Inflammatory macrophage treated with lipopolysaccharide for 1 hour (primary cell): ENCODE measurements at places on chromosomes 2 and 18.
A peak's percentile ranks its signal among the peaks of the same experiment; 100 is the strongest.

- peak; percentile 95 for DNase-seq
Observed at GRCh38 chr18:77131100-77131651, 1.4 kb downstream of the MBP start.

DNA sequence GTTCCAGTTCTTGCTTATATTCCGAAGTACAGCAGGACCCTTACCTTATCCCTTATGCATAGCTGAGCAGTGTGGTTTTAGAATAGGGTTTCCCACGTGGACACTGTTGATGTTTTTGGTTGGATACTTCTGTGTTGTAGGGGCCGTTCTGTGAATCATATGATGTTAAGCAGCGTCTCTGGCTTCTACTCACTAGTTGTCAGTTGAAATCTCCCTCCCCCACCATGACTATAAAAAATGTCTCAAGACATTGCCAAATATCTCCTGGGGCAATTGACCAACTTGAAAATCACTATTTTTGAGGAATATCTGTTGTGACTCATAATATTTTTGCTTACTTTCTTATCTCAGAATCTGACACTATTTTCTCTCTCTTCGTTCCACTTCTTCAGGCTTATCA is 713.7 kb downstream of the TSN start:
- DNase-seq: no peak

- no peak for DNase-seq
Observed at GRCh38 chr2:43178602-43179542, 47.5 kb downstream of the ZFP36L2 start.

DNA sequence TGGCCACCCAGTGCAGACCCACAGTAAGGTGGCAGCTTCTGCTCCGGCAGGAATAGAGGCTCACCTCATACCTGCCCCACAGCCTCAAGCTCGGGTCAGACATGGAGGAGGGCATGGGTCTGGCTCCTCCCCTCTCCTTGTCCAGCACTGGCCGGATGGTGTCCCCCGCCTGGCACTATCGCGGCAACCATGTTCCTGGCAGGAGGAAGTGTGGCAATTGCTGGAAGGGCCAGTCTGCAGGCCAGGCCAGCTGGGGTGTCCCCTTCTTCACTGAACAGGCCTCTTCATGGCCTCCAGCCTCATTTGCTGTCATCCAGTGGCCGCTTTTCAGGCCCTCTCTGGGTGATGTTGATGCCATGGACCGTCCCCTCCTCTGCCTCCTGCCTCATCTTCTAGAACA is 41.4 kb upstream of the SMAD7 start:
- peak; percentile 44 for DNase-seq

DNA sequence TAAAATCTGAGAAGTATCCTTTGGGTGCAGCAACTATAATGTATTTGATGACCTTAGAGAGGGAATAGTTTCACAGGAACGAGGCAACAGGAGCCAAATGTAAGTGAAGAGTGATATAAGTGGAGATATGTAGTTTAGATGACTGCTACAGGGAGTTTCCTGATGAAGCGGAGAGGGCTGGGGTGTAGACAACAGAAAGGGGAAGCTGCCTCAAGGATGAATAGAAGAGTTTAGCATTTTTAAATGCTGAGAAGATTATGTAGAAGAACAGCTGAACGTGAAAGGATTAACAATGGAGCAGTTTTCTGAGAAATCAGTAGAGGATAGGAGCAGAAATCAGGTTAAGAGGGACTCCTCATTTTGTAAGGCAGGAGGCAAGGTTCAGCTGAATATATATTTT is 133.3 kb downstream of the LCLAT1 start:
- DNase-seq: no peak

DNA sequence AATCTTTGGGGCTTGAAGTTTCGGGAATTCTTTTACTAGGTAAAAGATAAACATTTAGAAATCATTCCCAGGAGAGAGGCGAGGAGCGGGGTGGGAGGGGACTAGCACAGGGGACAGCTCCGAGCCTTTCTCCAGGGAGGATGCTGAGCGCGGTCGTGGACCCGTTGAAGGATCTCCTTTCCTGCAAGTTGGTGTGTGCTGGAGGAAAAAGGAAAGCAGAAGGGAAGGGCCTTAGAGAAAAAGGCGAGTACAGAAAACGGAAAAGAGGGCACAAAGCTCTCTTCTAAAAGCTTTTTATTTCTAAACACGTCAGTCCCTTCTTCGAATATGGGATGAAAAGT is 640 bp downstream of the SLC39A6 start:
- no peak for DNase-seq

GRCh38 chr2:178072383-178073301 is at the start of gene PDE11A:
TSS of gene PDE11A (minus strand) at chr2:178072777. CDS start at chr2:178072437, 340 bp downstream.
- DNase-seq: peak; percentile 23

DNA sequence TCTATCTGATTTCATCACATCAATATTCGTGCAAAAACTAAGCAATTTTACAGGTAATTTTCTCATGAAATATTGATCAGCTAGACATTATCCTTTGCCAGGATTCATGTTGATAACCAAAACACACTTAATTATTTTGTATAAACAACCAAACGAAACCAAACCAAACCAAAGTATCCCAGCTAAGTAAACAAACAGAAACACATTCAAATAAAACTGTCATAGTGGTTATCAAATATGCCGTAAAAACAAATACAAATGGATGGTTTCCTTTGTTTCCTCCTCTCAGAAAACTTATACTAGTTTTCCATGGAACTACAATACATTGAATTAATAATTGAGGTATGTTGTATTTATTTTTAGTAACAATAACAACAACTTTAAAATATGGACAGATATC is 777.4 kb downstream of the DSC3 start:
- DNase-seq: no peak

GRCh38 chr2:228474466-228474865 is 293.0 kb upstream of the SPHKAP start:
- DNase-seq: no peak

GRCh38 chr2:189802396-189802912 is 18.2 kb downstream of the PMS1 start:
- DNase-seq: no peak
